T-cell (primary cell): ENCODE measurements at places on chromosomes 2 and 18.

DNA sequence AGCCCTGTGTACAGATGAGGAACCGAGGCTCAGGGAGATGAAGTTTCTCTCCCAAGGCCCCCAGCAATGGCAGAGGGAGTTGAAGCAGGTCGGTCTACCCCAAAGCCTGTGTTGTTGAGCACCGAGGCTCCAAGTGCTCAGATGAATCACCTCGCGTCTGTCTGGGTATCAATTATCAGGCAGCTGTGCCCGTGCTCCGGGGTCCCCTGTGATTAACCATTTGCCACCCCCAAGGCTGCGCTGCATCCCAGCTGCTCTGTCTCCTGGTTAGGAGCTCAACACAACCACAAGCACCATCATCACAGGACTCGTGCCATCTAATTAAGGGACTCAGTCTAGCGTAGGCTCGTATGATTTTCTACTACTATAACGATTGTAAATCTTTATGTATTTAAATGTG lies 27.1 kb downstream of the LIPG start:
- no peak for DNase-seq
- H3K27ac ChIP-seq, result no peak overlapping the region
- H3K4me1 ChIP-seq, result no peaks in the 10 kb centered on the region

DNA sequence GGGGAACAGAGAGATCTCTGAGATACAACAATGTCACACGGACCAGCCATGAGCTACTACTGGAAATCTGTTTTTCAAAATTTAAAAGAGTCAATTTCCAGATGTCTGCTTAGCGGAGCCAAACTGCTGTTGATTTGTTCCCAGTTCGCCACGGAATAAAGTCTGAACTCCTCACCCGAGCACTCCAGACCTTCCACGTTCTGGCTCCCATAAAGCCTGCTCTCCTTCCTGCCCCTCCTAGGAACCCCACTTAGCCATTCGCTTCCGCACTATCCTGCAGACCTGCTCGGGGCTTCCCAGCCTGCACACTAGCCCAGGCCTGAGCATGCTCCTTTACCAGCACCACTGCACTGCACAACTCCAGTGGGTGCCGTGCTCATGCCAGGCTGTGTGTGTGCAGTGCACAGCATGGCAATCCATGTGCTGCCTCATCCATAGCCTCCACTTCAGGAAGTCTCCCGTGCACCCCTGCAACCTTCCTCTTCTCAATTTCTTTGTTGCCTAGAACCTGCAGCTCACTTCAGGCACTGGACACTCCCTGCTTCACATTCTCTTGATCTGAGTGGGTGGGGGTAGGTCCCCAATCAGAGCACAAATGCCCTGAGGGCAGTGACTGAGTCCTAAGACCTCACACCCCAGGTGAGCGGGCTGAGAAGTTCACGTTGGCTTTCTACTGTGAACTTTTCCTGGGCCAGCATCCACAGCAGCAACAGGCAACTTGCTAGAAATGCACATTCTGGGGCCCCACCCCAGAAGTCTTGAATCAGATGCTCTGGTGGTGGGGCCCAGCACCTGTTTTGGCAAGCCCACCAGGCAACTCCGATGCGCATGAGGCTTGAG lies 53.7 kb downstream of the ZBTB7C start:
- no peaks in the 10 kb centered on the region for H3K4me1 ChIP-seq
- no peak for DNase-seq
- H3K4me3 ChIP-seq, result no peak overlapping the region

GRCh38 chr2:235834781-235835180 lies 333.4 kb downstream of the GBX2 start:
- H3K36me3 ChIP-seq, result no peaks in the 10 kb centered on the region
- no peaks in the 10 kb centered on the region for H3K4me1 ChIP-seq
- DNase-seq, result no peak
- H3K27me3 ChIP-seq, result peaks cover 5% of the 10 kb centered on the region

- DNase-seq, result no peak
- no peaks in the 10 kb centered on the region for H3K36me3 ChIP-seq
- H3K27ac ChIP-seq, result no peak overlapping the region
Observed at GRCh38 chr2:151024696-151025251, 236.9 kb downstream of the RBM43 start.

DNA sequence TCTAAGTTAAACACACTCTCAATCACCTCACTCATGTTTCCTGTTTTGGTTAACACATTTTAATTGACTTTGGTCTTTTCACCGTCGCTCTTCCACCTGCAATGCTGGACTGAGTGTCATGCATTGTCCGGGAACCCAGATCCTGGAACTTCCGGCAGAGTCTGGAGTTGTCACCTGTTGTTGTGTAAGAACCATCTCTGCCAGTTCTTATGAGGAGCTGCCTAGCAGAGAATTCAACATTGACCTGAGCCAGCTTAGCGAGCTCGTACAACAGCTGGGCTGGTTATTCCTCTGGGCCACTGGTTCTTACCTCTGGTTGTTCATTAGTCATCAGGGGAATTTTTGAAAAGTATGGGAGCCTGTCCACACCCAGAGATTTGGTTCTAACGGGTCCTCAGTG lies 75.7 kb downstream of the BCL2L11 start:
- no peak overlapping the region for H3K27ac ChIP-seq
- no peak overlapping the region for H3K4me3 ChIP-seq
- no peaks in the 10 kb centered on the region for H3K27me3 ChIP-seq
- H3K36me3 ChIP-seq, result no peaks in the 10 kb centered on the region
- DNase-seq, result no peak

DNA sequence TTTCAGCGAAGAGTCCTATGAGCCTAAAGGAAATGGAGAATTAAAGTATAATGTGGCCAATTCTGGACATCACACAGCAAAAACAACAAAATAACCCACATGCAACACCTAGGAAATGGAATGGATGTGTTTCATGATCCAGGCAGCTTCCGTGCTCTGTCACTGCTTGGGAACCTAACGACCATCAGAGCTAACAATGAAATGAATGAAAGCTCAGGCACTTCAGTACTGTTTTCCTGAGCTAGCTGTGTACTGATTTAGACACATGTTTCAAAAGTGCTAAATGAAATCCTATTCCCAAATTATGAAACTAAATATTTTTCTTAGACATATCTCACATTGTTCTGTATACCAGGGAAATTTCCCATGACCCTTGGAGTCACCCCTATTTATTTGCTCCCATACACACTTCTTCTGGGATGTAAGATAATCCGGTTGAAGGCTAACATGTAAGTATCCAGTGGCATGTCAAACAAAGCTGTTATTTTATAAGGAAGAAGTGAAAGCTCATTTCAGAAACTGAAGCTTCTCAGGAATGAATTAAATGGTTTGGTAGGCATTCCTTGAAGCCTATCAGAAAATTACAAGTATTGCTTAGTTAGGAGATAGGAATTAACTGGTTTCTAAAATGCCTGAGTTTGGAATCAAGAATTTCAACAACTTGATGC lies 108.5 kb upstream of the RND3 start:
- no peak overlapping the region for H3K27ac ChIP-seq
- H3K4me1 ChIP-seq, result no peaks in the 10 kb centered on the region
- H3K36me3 ChIP-seq, result no peaks in the 10 kb centered on the region
- H3K4me3 ChIP-seq, result no peak overlapping the region
- no peaks in the 10 kb centered on the region for H3K27me3 ChIP-seq
- no peak for DNase-seq

DNA sequence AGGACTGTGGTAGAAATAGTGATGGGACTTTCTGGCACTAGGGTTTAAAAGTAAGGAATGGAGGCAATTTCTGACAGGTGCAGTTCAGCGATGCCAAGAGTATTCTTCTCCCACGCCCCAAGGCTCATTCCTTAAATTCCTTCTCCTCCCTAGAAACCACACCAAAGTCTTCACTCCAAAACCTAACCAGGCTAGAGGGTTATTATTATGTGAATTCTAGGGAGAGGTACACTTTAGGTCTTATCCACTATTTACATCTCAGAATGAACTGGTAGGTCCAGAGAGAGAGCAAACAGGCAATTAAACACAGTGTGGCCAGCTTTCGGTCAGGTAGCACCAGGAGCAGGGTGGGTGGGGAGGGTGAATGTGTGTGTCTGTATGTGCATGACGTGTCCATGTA lies 11.4 kb downstream of the IL1F10 start:
- H3K36me3 ChIP-seq, result no peaks in the 10 kb centered on the region
- H3K4me1 ChIP-seq, result peaks cover 15% of the 10 kb centered on the region
- H3K4me3 ChIP-seq, result no peak overlapping the region
- no peak overlapping the region for H3K27ac ChIP-seq

- no peak for DNase-seq
- H3K36me3 ChIP-seq, result no peaks in the 10 kb centered on the region
- H3K4me3 ChIP-seq, result no peak overlapping the region
- H3K27me3 ChIP-seq, result no peaks in the 10 kb centered on the region
Observed at GRCh38 chr2:72132981-72133720, 14.5 kb downstream of the CYP26B1 start.

DNA sequence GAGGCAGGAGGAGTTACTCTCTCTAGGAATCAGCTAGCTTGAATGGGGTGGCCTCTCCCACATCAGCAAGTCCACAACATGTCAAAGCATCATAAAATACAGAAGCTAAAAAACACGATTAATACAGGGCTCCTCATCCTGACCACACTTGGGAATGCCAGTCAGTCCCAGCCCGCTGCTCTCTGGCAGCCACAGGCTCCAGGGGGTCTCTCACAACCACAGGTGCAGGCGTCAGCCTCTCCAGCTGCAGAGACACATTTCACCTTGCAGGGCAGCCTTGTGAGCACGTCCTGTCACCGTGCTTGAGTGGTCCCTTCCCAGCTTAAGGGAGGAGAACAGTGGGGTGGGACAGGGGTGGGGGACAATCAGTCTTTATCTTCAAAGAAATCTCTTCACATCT lies 137.4 kb upstream of the SH3BP4 start:
- H3K4me1 ChIP-seq, result no peaks in the 10 kb centered on the region
- peaks cover 10% of the 10 kb centered on the region for H3K27me3 ChIP-seq
- H3K27ac ChIP-seq, result no peak overlapping the region
- no peak for DNase-seq

GRCh38 chr2:171652416-171652785 lies 34.9 kb upstream of the DYNC1I2 start:
- H3K27ac ChIP-seq, result no peak overlapping the region
- no peaks in the 10 kb centered on the region for H3K4me1 ChIP-seq
- no peak for DNase-seq
- peaks cover 14% of the 10 kb centered on the region for H3K27me3 ChIP-seq
- H3K36me3 ChIP-seq, result no peaks in the 10 kb centered on the region

DNA sequence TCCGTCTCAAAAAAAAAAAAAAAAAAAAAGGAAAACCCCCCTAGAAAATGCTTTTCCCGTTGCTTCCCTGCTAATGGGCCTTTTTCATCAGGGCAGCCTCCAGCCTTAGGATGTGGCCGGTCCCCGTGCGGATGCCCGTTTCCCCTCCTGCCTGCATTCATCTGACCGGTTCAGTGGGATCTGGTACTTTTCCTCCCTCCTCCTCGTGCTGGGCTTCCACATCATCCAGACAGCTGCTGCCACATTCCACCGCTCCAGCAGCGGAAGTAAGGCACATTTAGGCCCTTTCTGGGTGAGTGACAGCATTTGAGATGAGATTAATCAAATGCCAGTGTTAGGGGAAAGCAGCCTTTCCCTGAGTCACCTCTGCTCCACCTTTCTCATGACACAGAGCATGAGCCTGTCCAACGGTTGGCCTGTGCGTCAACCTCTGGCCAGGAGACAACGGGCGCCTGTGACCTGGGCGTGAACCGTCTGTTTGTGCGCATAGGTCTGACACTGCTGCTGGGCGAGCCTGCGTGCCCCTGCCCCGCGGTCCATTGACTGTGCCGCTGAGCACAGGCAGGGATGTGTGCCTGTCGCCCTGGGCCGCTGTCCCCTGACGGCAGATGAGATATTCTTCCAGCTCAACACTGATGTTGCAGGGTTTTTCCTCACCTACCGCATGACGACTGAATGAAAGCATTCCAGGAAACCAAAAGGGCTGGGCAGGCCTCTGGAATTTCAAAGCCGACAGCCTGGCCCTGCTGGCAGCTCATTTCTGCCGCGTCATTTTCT lies 174.0 kb downstream of the TGIF1 start:
- H3K36me3 ChIP-seq, result no peaks in the 10 kb centered on the region
- H3K27me3 ChIP-seq, result no peaks in the 10 kb centered on the region
- peaks cover 8% of the 10 kb centered on the region for H3K4me1 ChIP-seq
- H3K27ac ChIP-seq, result no peak overlapping the region
- no peak for DNase-seq

- H3K36me3 ChIP-seq, result no peaks in the 10 kb centered on the region
- H3K27me3 ChIP-seq, result no peaks in the 10 kb centered on the region
- no peak overlapping the region for H3K4me3 ChIP-seq
- DNase-seq, result no peak
- peaks cover 56% of the 10 kb centered on the region for H3K4me1 ChIP-seq
Observed at GRCh38 chr2:160408959-160409291, 84.7 kb downstream of the RBMS1 start.

- no peaks in the 10 kb centered on the region for H3K27me3 ChIP-seq
- no peaks in the 10 kb centered on the region for H3K4me1 ChIP-seq
- H3K4me3 ChIP-seq, result no peak overlapping the region
Observed at GRCh38 chr18:31057051-31057450, 14.5 kb upstream of the DSC3 start.

- H3K4me3 ChIP-seq, result no peak overlapping the region
- no peak for DNase-seq
- H3K27ac ChIP-seq, result no peak overlapping the region
- H3K4me1 ChIP-seq, result no peaks in the 10 kb centered on the region
Observed at GRCh38 chr2:89767572-89768435, 1076.3 kb downstream of the RPIA start.

GRCh38 chr2:222303045-222303827 lies 4.4 kb upstream of the PAX3 start:
- no peak overlapping the region for H3K4me3 ChIP-seq
- peaks cover 99% of the 10 kb centered on the region for H3K27me3 ChIP-seq
- no peaks in the 10 kb centered on the region for H3K36me3 ChIP-seq
- no peak for DNase-seq
- H3K27ac ChIP-seq, result no peak overlapping the region

DNA sequence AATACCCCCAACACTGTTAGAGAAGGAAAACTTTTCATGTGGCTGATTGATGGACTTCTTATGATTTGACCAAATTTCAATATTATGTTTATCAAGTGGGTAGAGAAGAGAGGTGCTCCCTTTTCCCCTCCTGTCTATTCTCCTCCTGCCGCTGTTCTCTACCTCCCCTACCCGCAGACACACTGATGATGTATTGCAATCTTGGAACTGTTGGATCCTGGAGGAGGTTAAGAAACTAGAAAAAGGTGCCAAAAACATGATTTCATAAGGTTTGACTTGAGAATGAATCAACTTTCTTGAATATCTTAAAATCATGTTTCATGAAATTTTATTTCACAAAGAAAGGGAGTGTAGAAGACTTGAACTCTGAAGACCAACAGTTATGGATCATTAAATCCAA lies 125.8 kb downstream of the MEIS1 start:
- no peaks in the 10 kb centered on the region for H3K4me1 ChIP-seq
- H3K27me3 ChIP-seq, result no peaks in the 10 kb centered on the region
- H3K27ac ChIP-seq, result no peak overlapping the region
- DNase-seq, result no peak

- H3K4me1 ChIP-seq, result no peaks in the 10 kb centered on the region
- no peaks in the 10 kb centered on the region for H3K27me3 ChIP-seq
- no peak overlapping the region for H3K27ac ChIP-seq
- H3K4me3 ChIP-seq, result no peak overlapping the region
- DNase-seq, result no peak
- no peaks in the 10 kb centered on the region for H3K36me3 ChIP-seq
Observed at GRCh38 chr2:138432971-138433370, 68.6 kb upstream of the SPOPL start.

- H3K27me3 ChIP-seq, result peaks cover 6% of the 10 kb centered on the region
- H3K27ac ChIP-seq, result no peak overlapping the region
- DNase-seq, result no peak
Observed at GRCh38 chr2:156300337-156300736, 32.2 kb downstream of the NR4A2 start.

GRCh38 chr2:52074130-52074719 lies 1042.3 kb upstream of the NRXN1 start:
- no peaks in the 10 kb centered on the region for H3K27me3 ChIP-seq
- no peak overlapping the region for H3K27ac ChIP-seq
- no peaks in the 10 kb centered on the region for H3K36me3 ChIP-seq
- DNase-seq, result no peak
- H3K4me3 ChIP-seq, result no peak overlapping the region
- H3K4me1 ChIP-seq, result no peaks in the 10 kb centered on the region
